WERI-Rb-1 (cell line): ENCODE measurements at places on chromosomes 16 and 17.

GRCh38 chr17:68398691-68399637 lies 58.3 kb downstream of the WIPI1 start:
- peak; percentile 83 for DNase-seq

- DNase-seq = peak; percentile 18
Measured at GRCh38 chr16:51129105-51129504, 22.0 kb downstream of the SALL1 start.

GRCh38 chr16:84093879-84094270 lies 22.9 kb downstream of the MBTPS1 start:
- DNase-seq = peak; percentile 74

GRCh38 chr16:67606632-67607031 lies 38.3 kb upstream of the CARMIL2 start:
- DNase-seq = no peak

DNA sequence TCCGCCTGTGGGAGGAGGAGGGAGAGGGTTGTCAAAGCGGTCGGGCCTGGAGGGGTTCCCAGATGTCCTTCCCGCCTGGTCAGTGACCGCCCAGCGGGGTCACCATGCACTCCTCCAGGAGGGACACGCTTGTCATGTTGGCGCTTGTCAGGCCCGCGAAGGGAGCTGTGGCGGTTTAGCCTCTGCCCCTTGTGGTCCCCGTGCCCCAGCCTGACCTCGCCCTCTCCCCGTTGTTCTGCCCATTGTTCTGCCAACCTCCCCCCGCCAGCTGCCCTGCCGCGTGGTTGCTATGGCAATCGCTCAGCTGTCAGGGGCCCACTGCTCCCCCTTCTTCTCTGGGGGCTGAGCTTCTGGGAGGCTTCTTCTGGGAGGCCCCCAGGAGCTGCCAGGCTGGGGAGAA lies 146.4 kb upstream of the CIBAR2 start:
- DNase-seq = no peak

GRCh38 chr16:23959752-23960072 lies 123.9 kb downstream of the PRKCB start:
- no peak for DNase-seq

DNA sequence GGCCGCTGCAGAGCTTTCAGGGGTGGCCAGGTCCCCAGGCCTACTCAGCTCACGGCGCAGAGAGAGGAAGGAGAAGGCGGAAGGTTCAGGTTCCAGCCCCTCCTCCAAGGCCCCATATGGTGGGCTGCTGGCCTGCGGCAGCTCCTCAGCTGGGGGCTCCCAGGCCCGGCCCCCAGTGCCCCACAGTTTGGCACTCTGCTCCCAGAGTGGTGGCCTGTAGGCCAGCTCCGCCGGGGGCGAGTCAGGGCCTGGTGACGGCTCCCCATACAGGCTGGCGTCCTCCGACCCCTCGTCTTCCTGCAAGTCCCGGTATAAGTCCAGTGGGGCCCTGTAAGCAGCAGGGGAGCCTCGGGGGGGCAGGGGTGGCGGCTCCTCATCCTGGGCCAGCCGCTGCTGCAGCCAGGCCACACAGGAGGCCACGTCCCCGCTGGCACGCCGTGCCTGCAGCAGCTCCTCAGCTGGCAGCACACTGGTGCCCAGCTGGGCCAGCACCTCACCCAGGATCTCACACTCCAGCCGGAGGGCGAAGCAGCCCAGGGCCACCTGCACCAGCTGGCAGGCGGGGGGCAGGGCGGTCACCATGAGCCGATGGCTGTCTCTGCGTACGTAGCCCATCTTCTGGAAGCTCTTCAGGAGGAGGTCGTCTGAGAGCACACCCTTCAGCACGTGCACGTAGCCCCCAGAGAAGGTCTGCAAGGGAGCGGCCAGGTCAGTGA lies 3.7 kb downstream of the SPATA2L start:
- no peak for DNase-seq

- peak; percentile 81 for DNase-seq
Measured at GRCh38 chr16:89560378-89561141, at the start of gene RPL13. RPL13 (plus strand) TSS chr16:89560682; CDS start chr16:89560960, 278 bp downstream.

GRCh38 chr17:8892338-8892690 lies 24.8 kb upstream of the PIK3R6 start:
- DNase-seq = peak; percentile 25

DNA sequence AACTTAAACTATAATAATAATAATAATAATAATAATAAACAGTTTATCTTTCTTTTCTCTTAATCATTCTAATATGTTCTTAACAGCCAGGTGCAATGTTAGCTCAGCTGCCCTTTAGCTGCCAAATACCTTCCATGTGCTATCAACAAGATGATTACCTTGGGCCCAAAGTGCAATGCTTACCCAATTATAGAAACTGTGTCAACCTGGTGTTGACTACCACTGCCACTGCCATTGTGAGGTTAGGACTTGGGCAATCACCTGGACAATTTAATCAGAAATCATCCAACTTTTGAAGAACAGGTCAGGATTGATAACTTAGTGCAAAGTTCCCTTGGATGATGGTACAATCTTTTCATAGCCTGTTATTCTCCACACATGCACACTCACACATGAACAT lies 371.8 kb upstream of the SALL1 start:
- DNase-seq = no peak

DNA sequence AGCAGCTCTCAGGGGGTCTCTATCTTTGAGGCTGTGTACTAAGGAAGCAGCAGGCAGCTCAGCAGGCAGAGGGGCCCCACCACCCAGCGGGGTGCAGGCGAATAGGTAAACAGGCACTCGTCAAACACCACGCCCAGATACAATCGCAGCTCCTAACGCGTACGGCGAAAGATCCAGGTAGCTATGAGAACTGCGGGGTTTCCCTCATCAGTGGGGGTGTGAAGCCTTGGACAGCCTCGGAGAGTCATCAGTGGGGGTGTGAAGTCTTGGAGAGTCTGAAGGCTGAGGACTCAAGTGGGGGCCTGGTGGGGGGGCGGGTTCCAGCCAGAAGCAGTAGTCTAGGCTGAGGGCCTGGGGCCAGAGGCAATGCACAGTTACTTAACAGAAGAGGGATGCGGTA lies 69.0 kb downstream of the RTN4RL1 start:
- no peak for DNase-seq

DNA sequence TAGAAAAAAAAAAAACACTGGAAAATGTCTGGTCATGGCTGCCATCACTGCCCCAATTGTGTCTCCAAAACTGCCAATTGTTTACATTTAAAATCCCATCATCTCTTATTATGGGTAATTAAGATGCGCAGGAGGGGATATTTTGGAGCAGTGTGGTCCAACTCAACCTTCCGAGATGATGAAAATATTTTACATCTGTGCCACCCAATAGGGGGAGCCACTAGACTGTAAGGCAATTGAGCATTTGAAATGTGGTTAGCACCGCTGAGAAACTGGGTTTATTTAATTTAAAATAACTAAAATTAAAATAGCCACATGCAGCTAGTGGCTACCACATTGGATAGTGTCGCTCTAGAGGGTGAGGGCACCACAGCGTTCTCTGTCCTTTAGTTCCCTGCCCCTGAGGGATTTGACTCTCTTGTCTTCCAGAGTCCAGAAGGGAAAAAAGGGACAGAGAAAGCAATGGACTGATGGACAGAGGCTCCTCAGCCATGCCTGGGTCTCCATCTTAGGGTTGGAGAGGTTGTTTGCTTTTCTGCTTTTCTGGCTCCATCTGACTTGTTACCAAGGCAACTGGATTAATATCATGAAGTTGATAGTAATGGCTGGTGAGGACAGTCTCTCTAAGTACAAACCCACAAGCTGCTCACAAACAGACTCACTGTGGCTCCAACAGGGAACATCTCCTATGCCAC lies 3.5 kb downstream of the MPO start:
- no peak for DNase-seq

DNA sequence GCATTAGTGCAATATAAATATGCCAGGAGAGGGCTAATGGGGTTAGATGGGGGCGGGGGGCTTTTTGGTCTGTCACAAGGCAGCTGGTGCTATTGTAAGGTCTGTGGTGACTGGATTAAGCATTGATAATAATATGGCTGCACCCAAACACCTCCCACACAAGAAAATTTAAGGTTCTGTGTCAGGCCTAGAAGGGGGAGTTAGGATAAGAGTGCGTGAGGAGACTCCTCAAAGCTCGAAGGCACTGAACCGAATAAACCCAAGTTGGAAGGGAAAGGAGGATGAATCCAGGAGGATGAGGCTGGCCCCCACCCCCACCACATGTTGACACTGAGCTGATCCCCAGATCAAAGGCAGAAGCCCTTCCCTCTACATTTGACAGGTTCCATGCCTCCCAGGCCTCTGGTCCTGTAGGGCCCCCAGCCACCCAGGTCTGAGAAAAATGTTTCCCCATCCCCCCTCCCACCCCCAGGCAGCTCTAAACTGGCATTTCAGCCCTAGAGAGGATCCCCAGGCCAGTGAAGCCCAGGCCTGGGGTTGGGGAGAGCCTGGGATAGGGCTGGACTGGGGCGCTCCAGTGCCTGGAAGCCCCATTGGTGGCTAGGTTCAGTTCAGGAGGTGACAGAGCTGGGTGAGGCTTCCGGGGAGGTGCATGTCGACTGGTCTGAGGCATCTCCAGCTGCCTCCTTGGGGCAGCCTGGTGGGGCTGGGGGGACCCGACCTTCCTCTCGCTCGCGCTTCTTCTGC lies 1.7 kb downstream of the HOXB1 start:
- DNase-seq = peak; percentile 23

- DNase-seq = no peak
Measured at GRCh38 chr17:59766491-59766890, 59.0 kb downstream of the VMP1 start.

GRCh38 chr17:63511331-63511730 lies 11.8 kb upstream of the KCNH6 start:
- DNase-seq = no peak

DNA sequence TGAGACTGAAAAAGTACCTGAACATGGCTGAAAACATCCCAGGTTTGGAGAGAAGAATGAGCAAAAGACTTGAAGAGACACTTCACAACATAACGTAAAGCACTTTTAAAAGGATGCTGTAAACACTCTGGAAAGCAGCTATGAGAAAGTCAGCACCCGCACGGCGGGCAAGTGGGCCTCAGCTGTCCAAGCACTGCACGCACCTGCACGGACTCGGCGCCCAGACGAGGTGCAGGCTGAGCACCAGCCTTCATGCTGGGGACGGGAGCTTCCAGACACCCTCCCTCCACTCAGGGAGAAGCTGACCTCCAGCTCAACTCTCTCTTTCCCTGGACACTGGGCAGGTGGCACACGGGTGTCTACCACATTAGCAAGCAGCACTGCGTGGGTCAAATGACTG lies 13.1 kb downstream of the CCDC57 start:
- DNase-seq = no peak

DNA sequence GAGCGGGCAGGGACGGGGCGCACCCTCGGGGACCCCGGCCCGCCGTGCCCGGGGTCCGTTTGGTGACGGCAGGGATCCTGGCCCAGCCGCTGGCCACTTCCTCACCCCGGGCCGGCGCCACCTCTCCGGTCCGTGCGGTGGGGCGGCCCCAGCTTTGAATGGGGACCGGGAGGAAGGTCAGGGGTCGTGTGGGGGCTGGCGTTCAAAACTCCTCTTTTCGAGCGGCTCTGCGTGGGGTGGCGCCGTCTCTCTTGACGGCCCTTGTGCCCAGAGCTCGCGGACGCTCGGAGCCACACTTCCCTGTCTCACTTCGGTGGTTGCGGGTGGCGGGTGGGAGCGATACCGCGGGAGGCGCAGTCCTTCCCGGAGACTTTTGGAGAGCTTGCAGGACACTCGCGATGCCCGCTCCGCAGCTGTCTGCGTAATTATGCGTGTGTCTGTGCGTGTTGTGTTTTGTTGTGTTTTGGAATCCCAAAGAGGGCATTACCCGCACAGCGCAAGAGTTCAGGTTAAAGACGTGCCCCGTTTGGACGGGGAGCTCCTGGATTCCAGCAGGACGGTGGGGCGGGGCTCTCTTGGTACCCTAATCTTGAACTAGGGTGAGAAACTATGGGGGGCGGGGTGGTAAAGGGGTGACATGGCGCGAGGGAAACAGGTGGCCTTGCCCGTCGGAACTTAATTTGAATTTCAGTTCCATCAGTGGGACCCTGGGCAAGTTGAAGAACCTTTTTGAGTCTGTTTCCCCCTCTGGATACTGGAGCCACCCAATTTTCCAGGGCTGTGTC lies 637 bp downstream of the PLCG2 start:
- no peak for DNase-seq

- no peak for DNase-seq
Measured at GRCh38 chr17:8154608-8155155, 2.5 kb upstream of the PER1 start.

DNA sequence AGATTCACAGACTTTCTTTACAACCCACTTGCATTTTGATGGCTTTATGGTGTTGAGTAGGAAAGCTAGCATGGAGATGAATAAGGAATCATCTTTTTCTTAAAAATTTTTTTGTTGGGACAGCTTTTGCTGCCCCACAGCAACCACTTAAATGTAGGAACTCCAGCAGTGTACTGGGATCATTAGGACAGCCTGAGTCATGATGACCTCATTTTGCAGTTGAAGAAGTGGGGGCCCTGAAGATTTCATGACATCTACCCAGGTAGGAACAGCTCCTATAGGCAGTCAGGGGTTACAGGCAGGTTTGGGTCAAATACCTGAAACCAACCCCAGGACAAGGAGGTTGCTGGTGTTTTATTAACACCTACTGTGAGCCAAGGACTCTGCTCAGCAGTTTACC lies 2.1 kb downstream of the METTL22 start:
- DNase-seq = no peak

DNA sequence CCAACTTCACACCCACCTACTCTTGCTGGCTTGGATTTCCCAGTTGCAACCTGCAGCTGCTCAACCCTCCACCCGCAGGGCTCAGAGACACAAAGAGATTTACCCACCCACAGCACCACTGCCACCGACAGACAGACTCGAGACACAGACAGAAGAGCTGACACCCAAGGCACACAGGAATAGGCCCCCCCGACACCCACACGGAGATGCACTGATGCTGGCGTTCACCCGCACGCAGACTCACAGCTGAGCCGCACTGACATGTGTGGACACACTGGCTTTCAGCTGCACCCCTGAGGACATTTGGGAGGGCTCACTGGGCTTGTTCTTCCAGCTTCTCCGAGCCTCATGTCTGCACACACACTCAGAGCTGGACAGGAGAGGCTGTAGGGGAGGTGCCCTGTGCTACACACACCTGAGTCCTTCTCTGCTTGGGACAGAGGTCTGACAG lies 8.2 kb downstream of the STX1B start:
- DNase-seq = no peak

DNA sequence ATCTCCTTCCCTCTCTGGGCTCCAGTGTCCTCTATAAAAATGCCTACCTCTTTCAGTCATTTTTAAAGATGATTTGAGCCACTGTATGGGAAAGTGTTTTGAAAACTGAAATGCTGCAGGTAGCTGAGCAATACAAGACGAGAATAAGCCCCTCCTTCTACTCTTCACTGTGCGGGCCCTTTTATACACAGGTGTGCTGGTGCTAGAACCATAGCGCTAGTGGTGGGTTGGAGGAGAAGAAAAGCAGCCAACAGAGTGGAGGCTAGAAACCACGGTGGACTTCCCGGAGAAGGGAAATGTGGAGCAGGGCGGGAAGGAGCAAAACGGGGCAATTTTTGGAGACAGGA lies 58.2 kb upstream of the DLX4 start:
- no peak for DNase-seq

- DNase-seq = no peak
Measured at GRCh38 chr17:81635973-81636504, 873 bp downstream of the NPLOC4 start.

- DNase-seq = peak; percentile 77
Measured at GRCh38 chr17:81322271-81323082, 27.4 kb upstream of the SLC38A10 start.

GRCh38 chr17:3647769-3648555 lies 11.4 kb downstream of the CTNS start:
- DNase-seq = peak; percentile 74
